Right atrium auricular region (tissue), 2 donors: ENCODE measurements at places on chromosomes 2 and 18. TPM values are rescaled to one million over a fixed set of nuclear protein-coding genes. Genes with fewer than 3 reads are reported as not detected.
A peak's percentile ranks its signal among the peaks of the same experiment; 100 is the strongest.

- no peak overlapping the region for H3K4me3 ChIP-seq
- H3K36me3 ChIP-seq: no peaks in the 10 kb centered on the region
- no peak overlapping the region for H3K27ac ChIP-seq
- no peaks in the 10 kb centered on the region for H3K27me3 ChIP-seq
These were observed 295.0 kb upstream of the HDAC4 start for GRCh38 chr2:239695728-239696240.

C2orf81 gene
- 0.94 TPM for total RNA-seq

- no peaks in the 10 kb centered on the region for H3K27me3 ChIP-seq
- DNase-seq: no peak
- no peaks in the 10 kb centered on the region for H3K4me1 ChIP-seq
- H3K4me3 ChIP-seq: no peak overlapping the region
- peaks cover 51% of the 10 kb centered on the region for H3K36me3 ChIP-seq
These were observed 18.8 kb downstream of the PSMG2 start for GRCh38 chr18:12721495-12722275.

C2orf80 gene
- not detected for total RNA-seq

ATP8B1 gene
- total RNA-seq: 13.0 TPM

BOLL gene
- not detected for total RNA-seq

EHD3 gene
- total RNA-seq: 10.6 TPM

DNA sequence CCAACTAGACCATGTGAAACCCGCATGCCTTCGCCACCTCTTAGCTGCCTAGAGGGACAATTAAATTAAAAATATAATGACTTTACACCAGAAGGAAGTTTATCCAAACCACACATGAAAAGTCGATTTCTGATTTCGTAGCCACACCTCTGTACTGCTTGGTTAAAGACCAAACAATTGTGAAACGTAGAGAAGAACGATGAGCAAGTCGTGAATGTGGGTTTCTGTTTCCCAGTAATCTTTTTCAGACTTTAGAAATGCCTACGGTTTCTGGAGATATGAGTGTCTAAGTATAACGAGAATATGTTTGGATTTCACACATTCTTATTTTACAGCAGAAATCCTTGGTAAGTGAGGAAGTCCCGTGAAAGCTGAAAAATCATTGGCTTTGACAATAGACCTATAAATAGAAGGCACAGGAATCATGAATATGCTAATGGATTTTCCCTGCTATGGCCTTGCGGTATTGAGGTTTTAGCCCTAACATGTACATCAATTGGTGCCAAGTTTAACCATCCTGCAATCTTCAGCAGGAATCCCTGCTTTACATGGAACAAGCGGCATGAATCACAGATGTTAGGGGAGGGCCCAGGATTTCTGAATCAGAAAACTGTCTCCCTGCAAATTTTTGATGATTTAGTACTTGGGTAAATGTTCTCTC is 105.6 kb downstream of the TTC32 start:
- H3K36me3 ChIP-seq: no peaks in the 10 kb centered on the region
- H3K4me3 ChIP-seq: no peak overlapping the region
- H3K4me1 ChIP-seq: peaks cover 9% of the 10 kb centered on the region
- no peak for DNase-seq

RAB6D gene
- total RNA-seq: not detected

HOXD13 gene
- not detected for total RNA-seq

GALR1 gene
- 0.07 TPM for total RNA-seq

GRCh38 chr2:104734937-104735586 is 118.9 kb upstream of the POU3F3 start:
- no peak overlapping the region for H3K4me3 ChIP-seq
- DNase-seq: no peak
- H3K27me3 ChIP-seq: no peaks in the 10 kb centered on the region
- no peak overlapping the region for H3K27ac ChIP-seq
- H3K4me1 ChIP-seq: no peaks in the 10 kb centered on the region

ZNF2 gene
- total RNA-seq: 3.5 TPM

GRCh38 chr2:73268830-73269685 is 15.2 kb downstream of the FBXO41 start:
- DNase-seq: no peak
- H3K27ac ChIP-seq: no peak overlapping the region
- H3K36me3 ChIP-seq: no peaks in the 10 kb centered on the region
- H3K27me3 ChIP-seq: no peaks in the 10 kb centered on the region
- peak overlapping the region; percentile 9 for H3K4me3 ChIP-seq

- no peak for DNase-seq
- no peaks in the 10 kb centered on the region for H3K27me3 ChIP-seq
- no peak overlapping the region for H3K4me3 ChIP-seq
- H3K4me1 ChIP-seq: no peaks in the 10 kb centered on the region
These were observed 46.4 kb downstream of the PROC start for GRCh38 chr2:127464470-127465257.

GTF2A1L gene
- 0.96 TPM for total RNA-seq

GRCh38 chr18:7291046-7291445 is 60.2 kb downstream of the LRRC30 start:
- DNase-seq: no peak
- no peaks in the 10 kb centered on the region for H3K36me3 ChIP-seq
- H3K4me1 ChIP-seq: no peaks in the 10 kb centered on the region

FSIP2 gene
- total RNA-seq: 0.28 TPM

SEPTIN10 gene
- 47.0 TPM for total RNA-seq
